ENCODE measurements at places on chromosomes 12 and 14.

- DNase-seq, result no peak
Observed at GRCh38 chr14:94961386-94962165, 191.7 kb upstream of the GSC start.

GRCh38 chr14:104593710-104594136 is 10.8 kb downstream of the TMEM179 start:
- DNase-seq, result no peak

DNA sequence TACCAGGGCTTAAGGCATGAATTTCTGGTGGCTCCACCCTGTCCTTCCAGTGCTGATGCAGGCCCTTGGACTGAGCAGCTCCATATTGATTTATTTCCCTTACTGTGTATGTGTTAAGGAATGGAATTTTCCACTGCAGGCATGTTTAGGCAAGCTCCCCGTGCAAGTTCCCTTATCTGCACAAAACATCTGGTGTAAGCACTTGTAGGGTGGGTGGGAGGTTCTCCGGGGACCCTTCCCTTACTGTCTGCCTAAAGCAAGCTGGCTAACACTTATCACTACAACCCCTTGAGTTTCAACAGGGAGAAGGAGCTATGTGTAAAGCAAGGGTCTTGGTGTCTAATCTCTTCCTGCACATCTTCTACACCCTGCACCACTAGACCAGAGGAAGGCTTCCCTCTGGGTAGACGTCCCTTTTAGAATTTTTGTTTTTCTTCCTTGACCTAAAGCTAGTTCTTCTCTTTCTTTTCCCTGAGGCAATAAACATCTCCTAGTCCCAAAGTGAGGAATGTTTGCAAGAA is 22.0 kb upstream of the DRAM1 start:
- DNase-seq, result no peak

DNA sequence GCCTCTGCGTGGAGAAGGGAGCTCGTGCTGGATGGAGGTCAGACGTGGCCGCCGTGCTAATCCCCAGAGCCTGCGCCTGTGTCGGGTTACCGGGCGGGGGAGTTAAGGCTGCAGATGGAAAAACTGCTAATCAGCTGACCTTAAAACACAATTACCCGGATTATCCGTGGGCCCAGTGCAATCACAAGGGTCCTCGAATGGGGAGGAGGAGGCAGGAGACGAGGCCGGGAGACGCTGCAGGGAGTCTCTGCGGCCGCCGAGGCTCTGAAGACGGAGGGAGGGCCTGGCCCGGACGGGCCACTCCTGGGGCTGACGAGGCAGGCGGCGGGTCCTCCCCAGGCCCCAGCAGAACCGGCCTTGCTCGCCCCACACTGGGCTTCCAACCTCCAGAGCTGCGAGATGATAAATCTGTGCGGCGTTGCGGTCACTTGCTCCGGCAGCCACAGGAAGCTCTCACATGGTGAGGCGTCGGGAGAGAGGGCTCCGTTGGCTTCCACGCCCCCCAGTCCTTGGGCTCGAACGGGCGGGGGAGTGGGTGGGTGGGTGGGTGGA is 32.9 kb upstream of the FBRSL1 start:
- no peak for DNase-seq

DNA sequence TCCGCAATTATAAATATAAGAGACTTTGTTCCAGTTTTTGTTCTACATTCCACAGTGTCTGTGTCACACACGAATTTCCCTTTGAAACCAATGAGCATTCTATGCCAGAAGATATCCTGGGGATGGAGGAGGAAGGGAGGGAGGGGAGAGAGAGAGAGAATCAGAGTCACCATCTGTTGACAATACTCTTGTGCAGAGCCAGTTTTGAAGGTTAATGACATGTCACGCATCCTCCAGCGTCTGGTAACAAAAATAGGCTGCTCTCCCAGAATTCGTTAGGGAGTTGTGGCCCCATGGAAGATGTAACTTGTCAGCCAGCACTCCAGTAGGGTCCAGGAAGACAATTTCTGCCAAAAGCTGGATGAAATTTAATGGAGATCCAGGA is 213.5 kb upstream of the KRR1 start:
- peak; percentile 37 for DNase-seq

DNA sequence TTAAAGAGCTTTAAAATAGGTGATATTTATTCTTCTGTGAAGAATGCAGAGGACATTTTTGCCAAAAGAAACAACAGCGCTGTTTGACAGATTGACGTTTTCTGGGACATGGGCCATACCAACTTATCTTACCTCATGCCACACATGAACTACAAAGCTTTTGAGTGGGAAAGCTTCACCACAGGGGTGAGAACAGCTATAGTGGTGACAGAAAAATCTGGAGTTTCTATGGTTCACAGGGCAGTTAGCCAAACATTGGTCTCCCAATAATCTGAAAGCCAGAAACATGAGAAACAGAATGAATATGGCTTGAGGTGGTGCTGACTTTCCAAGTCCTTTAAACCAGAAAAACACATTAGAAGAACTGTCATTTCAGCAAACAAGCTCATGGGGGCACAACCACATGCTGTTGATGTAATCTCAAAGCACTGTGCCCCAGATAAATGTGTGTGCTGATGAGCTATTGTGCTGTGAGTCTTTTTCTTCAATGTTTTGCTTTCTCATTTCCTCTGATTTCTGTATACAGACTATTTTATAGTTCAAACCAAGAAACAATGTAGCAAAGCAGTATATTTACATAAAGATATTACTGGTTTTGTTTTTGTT is 905.4 kb downstream of the SLC16A7 start:
- DNase-seq, result no peak

DNA sequence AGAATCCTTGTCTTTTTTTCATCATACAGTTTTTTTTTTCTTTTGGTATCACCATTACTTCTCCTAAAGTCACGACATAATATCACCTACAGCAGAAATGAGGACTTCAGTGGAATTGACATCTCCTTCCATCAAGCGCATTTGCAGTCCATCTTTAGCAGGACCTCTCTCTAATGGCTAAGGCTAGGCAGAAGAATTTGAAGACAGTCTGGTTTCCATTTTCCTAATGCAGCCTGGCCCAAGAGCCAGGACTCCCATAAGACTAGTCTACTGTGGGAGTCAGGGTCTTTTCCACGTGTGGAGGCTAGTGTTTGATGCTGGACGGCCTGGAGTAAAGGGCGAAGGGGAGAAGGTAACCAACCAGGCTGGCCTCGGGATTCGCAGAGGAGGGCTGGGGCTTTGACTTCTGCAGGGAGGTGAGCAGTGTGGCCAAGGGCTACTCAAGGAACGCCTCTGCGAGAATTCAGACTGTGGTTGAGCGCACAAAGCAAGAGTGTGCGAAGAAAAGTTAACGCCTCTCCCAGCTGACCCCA is 769 bp upstream of the ZNF740 start:
- DNase-seq, result no peak

GRCh38 chr12:108730365-108731104 is 783 bp downstream of the CORO1C start:
- peak; percentile 86 for DNase-seq

DNA sequence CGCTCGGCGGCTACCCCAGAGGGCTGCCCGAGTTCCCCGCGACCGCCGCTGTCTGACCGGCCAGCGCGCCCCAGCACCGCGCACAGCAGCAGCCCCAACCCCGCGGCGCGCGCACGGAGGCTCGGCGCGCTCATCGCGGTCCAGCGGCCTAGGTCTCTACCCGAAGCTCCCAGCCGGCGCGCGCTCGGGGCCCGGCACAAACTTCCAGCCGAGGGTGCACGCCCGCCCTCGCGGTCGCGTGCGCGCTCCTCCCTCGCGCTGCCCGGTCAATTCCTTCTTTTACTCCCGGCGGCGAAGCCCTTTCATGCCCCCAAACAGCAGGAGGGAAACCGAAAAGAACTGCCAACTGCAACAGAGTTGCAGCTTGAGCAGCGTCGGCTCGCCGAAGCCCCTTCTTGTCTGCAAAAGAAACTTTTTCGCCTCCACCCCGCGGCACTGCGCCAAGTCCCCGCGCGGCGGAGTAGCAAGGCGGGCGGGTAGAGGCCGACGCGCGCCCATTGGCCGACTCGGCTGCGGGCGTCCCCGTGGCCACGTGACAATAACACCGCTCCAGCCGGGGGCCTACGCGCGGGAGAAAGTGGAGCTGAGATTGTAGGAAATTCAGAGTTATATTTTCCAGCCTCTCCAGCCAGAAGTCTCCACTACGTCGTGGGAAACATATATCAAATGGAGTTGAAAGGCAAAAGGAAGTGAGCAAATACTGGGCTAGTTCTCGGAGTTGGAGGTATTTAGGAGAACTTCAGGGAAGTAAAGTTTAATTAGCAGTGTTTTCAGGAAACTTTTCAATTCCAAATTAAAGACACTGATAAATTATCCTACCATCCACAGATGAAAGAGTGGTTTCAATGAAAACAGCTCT is at the start of gene LRIG3:
LRIG3 (minus strand) TSS at position 403 of the 859 bp plus-strand sequence; CDS start at position 134, 269 bp downstream.
- DNase-seq, result peak; percentile 81

DNA sequence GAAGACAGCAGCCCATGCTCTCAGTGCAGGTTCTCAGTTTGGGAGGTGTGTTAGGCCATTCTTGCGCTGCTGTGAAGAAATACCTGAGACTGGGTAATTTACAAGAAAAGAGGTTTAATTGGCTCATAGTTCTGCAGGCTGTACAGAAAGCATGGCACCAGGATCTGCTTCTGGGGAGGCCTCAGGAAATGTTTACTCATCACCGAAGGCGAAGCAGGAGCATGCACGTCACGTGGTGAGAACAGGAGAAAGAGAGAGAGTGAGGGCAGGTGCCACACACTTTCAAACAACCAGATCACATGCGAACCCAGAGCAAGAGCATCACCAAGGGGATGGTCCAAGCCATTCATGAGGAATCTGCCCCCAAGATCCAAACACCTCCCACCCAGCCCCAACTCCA is 9.0 kb upstream of the LRP6 start:
- no peak for DNase-seq

DNA sequence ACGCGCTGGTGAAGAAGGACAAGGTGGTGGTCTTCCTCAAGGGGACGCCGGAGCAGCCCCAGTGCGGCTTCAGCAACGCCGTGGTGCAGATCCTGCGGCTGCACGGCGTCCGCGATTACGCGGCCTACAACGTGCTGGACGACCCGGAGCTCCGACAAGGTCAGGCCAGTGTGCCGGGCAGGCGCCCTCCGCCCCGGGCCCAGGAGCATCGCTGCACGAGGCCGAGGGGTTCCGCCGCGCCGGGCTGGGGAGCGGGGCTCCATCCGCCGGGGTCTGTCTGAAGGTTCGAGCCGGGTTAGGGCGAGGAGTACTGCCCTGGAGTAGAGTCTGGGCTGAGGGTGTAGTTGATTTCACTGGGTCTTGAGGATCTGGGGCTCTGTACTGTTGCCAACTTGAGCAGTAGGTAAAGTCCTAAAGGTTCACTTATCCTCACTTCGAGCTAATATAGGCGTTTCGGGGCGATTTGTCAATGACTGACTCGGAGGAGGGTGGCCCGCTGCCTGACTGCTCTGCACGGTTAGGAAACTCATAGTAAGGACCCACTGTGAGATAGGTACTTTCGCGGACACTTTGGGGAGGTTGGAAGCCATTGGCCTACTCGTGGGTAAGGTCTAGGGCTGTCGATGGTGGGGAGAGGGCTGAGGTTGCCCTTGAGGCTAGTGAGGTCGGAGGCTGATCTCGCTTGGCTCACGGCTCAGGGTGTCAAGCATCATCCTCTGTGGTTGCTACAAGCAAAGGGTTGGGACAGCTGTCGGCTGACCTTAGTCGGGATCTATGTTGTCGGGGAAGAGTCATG is 574 bp downstream of the GLRX5 start:
- no peak for DNase-seq

DNA sequence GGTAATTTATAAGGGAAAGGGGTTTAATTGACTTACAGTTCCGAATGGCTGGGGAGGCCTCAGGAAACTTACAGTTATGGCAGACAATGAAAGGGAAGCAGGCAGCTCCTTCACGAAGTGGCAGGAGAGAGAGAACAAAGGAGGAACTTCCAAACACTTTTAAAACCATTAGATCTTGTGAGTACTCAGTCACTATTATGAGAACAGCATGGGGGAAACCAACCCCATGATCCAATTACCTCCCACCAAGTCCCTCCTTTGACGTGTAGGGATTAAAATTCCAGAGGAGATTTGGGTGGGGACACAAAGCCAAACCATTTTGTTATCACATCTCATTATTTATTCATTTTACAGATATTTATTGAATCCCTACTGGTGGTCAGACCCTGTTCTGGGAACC is 822.8 kb downstream of the GALC start:
- no peak for DNase-seq

DNA sequence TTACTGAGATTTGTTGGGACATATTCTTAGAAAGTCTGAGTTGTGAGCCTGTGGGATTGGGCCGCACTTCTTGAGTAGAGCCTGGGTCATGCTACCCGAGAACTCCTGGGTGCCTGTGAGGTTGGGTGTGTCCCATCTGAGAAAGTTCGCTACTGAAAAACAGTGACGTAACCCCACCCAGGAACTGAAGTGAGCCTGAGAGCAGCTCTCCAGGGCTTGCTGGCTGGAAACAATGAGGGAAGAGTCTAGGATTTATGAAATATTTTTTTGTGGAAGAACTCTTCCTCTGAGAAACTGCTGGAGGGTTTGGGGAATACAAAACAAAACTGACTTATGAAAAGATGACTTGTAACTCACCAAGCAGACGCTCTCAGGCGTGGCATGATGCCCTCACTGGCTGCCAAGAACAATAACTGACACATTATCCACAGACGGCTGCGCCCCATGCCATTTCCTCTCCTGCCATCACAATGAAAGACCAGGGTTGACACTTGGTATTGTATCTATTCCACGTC is 69.2 kb downstream of the RASSF3 start:
- DNase-seq, result peak; percentile 88

- DNase-seq, result no peak
Observed at GRCh38 chr14:61444215-61444768, 122.9 kb downstream of the PRKCH start.

DNA sequence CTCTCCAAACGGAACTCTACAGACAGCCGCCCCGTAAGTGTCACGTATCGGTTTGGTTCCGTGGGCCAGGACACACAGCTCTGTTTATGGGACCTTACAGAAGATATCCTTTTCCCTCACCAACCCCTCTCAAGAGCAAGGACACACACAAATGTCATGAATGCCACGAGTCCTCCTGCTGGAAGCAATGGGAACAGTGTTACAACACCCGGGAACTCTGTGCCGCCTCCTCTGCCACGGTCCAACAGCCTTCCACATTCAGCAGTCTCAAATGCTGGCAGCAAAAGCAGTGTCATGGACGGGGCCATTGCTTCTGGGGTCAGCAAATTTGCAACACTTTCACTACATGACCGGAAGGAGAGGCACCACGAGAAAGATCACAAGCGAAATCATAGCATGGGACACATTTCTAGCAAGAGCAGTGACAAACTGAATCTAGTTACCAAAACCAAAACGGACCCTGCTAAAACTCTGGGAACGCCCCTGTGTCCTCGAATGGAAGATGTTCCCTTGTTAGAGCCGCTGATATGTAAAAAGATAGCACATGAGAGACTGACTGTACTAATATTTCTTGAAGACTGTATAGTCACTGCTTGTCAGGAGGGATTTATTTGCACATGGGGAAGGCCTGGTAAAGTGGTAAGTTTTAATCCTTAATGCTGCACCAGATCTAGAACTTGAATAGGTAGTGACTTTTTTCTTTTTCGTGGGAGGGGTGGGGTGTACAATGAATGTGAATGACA is 69.7 kb downstream of the WDR20 start:
- DNase-seq, result peak; percentile 76

DNA sequence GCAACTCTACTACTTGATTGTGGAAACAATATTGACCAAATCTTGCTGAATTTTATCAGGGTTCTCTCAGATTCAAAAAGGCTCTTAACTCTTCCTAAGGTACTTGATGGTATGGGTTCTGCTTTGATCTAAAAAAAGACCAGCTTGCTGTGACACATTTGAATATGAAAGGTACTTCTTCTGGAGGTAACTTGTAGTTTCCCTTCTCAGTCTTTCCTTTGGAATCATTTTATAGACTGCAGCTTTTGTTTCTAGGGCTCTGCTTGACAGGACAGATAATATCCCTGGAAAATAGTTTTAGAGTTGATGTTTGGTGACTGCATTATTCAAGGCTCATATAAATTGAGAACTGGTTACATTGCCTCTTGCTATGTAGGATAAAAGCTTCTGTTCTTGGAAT is 251.9 kb downstream of the FUT8 start:
- DNase-seq, result no peak
